ENCODE measurements at places on chromosomes 7 and 10.
A peak's percentile ranks its signal among the peaks of the same experiment; 100 is the strongest.

DNA sequence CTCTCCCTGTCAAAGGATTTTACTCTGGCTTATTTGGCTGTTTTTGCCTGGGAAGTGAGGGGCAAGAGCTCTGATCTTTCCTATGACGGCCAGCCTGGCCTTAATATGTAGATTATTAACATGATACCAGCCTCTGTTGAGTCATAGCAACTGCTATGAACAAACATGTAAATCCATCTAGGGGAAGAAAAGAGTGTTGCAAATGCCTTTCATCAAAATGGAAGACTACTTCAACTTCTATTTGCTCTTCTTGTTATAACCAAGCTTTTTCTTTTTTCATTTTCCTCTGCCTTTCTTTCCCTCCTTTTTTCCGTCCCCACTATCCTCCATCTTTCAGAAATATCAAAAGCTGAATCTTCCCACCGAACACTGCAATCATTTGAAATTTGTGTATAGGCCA, 46.6 kb downstream of the BTRC start:
- no peak for DNase-seq

- no peak for DNase-seq
Measured at GRCh38 chr7:146700015-146700560, 583.5 kb downstream of the CNTNAP2 start.

- no peak for DNase-seq
Measured at GRCh38 chr7:17275749-17276671, 22.4 kb upstream of the AHR start.

- no peak for DNase-seq
Measured at GRCh38 chr7:51289623-51290303, 26.8 kb downstream of the COBL start.

- DNase-seq, result peak; percentile 75
Measured at GRCh38 chr7:43764807-43765491, 6.5 kb downstream of the BLVRA start.

DNA sequence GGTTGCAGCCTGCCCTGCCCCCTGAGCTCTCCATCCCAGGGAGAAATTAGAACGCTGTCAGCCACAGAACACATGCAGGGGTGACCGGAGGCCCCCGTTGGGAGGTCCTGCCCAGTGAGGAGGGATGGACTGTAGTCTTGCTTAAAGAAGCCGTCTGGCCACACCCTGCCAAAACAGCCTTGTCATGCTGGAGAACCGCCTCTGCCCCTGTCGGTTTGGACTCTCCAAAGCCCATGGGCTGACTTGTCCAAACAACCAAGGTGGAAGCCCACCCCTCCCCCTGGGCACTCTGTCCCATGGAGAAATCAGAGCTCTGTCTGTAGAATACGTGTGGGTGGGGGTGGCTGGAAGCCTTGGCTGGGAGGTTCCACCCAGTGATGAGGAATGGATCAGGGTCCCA, 12.7 kb upstream of the TBATA start:
- DNase-seq, result no peak

- no peak for DNase-seq
Measured at GRCh38 chr10:121579656-121580055, 18.6 kb downstream of the FGFR2 start.

- DNase-seq, result no peak
Measured at GRCh38 chr10:49396666-49396999, 744 bp upstream of the DRGX start.

DNA sequence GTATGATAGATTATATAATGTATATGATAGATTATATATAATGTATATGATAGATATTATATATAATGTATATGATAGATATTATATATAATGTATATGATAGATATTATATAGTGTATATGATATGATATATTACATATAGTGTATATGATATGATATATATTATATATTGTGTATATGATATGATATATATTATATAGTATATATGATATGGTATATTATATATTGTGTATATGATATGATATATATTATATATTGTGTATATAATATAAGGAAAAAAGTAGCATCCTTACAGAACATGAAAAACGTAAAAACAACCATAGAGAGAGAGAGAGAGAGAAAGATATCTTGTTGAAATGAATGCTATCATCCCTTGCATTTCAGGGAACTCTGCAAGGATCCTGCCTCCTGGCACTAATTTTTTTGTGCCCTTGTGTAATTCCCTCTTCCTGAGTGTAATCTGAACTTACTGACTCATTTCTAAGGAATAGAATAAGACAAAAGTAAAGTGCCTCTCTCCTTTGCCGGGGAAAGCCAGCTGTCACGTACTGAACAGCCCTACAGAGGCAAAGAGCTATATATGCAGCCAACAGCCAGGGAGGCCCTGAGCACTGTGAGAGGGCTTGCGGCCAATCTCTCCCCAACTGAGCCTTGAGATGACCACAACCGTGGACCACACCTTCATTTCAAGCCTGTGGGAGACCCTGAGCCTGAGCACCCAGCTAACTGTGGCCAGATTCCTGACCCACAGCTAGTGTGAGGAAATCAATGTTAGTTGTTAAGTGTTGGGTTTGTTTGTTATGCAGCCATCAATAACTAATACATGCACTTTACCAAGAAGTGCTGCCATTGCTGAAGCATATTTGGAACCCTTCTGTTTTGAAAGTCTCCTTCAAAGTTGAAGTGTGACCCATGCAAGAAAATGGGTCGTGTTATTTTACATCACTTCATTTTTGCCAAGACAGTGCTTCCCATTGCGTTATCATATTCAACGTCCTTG, 61.1 kb upstream of the EZH2 start:
- DNase-seq, result no peak

DNA sequence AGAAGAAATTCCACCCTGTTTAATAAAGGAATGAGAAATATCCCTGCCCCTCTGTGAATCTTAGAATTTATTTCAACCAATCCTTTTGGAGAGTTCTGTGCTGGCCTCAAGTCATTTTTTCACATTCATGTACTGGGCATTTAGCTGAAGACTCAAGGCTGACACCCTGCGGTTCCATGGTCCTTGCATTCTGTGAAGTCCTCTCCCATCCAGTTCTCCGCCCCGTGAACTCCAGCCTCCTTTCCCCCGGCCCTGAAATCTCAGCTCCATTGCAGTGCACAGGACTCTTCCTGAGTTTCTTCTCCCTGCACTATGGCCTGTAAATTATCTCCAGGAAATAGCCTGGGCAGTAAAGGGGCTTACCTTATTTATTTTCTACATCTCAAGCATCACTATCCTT, 183.0 kb upstream of the KCND2 start:
- DNase-seq, result no peak

- DNase-seq, result no peak
Measured at GRCh38 chr7:90897961-90898469, 301.9 kb downstream of the CDK14 start.

- no peak for DNase-seq
Measured at GRCh38 chr10:124894569-124895215, 47.2 kb upstream of the ZRANB1 start.

- DNase-seq, result no peak
Measured at GRCh38 chr7:119037941-119038340, 813.4 kb downstream of the ANKRD7 start.

- no peak for DNase-seq
Measured at GRCh38 chr7:37089972-37090371, 358.7 kb downstream of the ELMO1 start.

DNA sequence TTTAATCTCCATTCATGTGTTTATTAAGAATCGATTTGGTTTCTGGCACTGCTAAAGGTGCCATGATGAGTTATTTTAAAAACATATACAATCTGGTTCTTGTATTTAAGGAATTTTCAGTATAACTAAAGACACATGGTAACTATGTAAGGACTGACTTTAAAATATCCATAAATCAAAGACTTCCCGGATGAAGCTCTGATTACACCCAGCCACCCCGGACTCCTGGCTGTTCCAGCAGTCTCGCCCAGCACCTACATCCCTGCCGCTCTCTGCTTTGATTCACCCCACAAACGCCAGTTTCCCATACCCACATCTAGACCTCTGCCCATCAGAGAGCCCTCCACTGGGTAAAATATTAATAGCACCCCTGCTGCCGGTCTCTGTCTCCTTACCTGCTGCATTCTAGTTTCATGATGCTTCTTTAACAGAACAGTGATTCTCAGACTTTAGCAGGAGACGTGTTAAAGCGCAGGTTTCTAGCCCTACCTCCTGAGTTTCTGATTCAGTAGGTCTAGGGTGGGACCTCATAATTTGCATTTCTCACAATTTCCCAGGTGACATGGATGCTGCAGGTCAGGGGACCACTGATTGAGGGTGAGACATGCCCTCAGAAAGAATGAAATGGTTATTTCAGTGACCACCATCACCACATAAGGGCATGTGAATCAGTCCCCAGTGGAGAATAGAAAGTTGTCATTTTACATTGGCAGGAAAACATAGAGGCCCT, 185.7 kb downstream of the KIAA1217 start:
- DNase-seq, result no peak
